CD4-positive, alpha-beta T cell (primary cell): ENCODE measurements at places on chromosomes 1 and 21. TPM values are rescaled to one million over a fixed set of nuclear protein-coding genes. Genes with fewer than 3 reads are reported as not detected.

RGS16 gene
- total RNA-seq = 16.3 TPM

GNAI3 gene
- 5.4 TPM for total RNA-seq

SPATA45 gene
- total RNA-seq = not detected

EVI5 gene
- total RNA-seq = 1.8 TPM

SLC45A1 gene
- 0.88 TPM for total RNA-seq

SLC19A2 gene
- 3.7 TPM for total RNA-seq
